DMS79 treated with DMSO at 0.1 percent for 48 hours (cell line): ENCODE measurements at places on chromosomes 4 and X.

DNA sequence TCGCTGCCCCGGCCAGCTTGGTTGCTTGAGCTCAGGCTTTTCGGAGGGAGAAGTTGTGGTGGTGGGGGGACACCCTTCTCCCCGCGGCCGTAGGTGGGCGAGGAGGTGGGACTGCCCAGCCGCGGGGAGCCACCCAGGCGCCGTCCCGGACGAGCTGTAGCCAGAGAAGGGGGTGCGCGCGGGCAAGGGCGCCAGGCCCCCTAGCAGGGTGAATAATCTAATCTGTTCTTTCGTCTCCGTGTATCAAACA, 3.1 kb downstream of the MID1IP1 start:
- DNase-seq, result no peak

- no peak for DNase-seq
These were observed 136.2 kb downstream of the ELOVL6 start for GRCh38 chr4:110062166-110062565.

DNA sequence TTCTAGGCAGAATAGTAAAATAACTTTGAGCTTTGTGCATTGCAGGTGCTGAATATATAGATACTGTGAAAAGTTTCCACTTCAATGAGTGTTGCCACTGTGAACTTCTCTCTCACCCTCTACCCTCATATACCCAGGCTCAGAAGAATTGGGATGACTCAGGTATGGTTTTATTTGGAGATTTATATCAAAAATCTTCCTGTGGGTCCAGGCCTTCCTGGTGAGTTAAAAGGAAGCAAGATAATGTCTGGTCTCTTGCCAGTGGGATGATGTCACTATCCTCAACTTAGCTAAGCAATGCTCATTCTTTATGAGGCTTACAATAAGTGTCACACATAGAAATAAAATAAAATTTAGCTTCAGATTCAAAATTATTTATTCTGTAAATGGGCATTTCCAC, 153.3 kb upstream of the TENT5D start:
- DNase-seq, result no peak

DNA sequence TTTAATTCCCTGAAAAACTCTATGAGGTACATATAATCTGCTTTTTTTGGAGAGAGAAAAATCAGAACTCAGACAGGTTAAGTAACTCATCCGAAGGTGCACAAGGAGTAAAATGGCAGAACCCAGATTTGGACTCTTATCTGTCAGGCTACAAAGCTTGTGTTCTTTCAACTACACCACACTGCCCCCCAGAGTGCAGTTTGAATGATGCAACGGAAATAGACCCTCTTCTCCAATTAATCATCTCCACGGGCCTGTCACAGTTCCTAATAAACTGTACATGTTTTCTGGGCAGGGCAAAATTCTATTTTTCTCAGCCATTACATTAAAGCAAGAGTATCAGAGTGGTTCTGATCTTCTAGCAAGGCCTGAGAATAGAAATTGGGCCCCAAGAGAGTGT, 35.3 kb upstream of the DCX start:
- DNase-seq, result no peak

DNA sequence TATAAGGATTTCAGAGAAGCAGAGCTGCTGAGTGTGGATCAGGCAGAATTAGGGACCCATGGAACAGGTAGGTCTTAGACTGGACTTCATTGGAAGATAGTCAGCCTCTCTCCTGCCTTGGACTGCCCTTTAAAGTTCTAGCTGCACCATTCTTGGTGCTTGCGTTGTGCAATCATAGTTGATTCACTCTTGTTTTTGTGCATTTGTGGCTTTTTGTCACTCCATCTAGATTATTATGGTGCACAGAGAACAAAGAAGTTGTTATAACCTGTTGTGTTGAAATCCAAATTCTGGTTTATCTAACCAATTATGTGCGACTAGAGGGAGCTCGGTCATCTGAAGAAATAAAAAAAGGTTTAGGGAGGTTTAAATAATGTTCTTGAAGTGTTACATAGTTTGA, 59.3 kb downstream of the JADE1 start:
- DNase-seq, result no peak

DNA sequence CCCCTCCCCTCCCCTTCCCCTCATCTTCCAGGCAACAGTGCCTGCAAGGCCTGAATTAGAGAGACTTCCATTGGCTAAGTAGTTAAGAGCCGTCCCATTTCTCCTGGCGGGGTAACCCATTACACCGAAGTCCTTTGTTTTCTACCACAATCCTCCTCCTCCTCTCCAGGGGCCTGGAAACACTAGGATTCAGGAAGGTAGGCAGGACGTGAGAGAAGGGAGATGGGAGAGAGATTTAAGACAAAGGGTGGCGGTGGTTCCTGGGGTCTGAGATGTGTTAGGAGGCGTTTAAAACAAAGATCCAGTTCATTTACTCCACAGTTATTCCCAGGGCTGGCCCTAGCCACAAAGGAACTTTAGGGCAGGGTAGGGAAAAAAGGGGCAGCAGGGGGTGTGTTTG, 28.0 kb downstream of the NYX start:
- DNase-seq, result no peak

DNA sequence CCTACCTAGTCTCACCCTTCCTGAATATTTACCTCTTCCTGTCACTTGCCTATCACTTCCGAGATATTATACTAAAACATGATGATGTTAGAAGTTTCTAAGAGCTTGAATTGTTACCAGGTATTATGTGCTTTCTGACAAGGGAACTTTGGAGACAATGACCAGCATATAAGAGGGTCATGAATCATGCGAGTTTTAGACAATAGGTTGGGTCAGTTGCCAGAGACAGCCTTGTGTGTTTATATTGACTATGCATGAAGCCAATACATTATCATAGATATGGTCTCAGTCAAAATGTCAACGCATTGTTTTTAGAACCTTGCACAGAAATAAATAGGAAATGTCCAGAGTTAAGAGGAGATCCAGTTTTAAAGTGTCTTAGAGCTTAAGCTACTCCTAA, 116.8 kb downstream of the KLHL4 start:
- no peak for DNase-seq

- no peak for DNase-seq
These were observed 53.1 kb downstream of the NDST3 start for GRCh38 chr4:118087366-118087765.

DNA sequence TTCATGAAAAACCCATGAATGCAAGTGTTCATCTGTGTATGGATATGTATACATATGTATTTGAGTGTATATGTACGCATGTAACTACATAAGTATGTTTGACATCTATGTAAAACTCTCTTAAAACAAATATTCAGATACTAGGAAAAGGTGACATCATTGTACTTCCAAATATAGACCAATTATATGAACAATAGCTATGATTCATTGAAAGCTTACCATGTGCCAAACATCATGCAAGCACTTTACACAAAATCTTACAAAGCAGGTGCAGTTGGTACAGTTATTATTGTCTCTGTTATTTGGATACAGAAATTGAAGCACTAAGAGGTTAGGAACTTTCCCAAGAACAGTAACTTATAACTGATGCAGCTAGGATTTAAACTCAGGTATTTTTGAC, 21.4 kb downstream of the MAGEB17 start:
- DNase-seq, result no peak

DNA sequence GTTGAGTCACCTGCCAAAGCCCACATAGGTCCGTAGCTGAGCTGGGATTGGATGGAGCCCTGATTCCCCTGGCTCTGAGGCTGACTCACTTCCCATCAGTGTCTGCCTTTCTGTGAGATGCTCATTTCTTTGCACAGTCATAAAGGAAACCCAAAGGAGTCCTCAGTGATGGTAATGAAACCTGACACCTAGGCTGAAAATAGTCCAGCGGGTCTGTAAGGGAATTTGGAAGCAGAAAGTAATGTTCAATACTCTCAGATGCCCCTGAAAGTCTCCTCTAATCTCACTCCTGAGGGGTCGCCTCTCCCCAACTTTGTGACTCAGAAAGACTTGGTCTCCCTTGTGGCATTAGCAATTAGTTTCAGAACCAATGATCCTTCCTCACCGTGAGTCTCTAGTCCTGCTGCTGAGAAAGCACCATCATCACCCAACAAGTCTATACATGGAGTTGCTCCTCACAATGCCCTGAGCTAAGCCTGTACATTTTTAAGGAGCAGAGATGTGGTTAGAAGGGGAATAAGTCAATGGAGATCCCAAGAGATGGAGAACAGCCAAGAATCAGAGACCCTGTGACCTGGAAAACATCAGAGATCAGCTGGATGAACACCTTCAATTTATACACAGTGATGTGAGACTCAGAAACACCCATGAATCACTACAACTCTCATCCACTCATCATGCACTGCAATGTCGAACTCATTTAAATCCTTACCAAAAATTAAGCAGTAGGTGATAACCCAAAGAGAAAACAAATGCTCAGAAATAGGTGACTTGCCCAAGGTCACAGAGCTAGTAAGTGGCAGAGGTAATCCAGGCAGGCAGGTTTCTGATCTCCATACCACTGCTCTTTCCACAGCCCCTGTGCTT, 219.0 kb upstream of the CPEB2 start:
- no peak for DNase-seq

DNA sequence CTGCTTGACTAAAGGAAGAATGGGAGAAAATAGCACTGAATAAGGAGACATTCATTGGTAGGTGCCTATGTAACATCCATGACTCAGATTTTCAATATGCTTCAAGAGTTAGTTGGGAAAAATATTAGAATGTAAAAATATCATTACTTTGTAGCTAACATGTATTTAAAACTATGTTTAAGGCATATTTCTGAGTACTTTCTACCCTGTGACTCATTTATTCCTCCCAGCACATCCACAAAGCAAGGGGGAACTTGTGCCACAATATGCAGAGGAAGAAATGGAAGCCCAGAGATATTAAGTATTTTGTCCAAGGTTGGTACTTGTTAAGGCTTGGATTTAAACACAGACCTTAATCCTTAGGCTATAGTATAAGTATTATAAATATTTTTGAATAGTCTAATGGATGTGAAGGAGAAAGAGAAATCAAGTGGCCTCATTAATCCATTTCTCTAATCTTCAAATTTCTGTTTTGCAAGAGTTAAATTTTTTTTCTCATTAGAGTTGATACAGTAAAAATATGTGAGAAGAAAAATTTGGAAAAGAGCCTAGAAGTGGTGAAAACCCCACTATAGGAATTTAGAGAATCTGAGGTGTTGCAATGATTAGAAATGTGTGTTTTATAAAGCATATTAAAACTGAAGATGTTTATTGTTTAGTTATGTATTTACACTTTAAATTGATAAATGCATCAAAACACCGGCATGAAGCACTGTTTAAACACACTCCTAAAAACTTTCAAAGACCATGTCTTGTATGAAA, 149.3 kb upstream of the GYPA start:
- DNase-seq, result no peak

DNA sequence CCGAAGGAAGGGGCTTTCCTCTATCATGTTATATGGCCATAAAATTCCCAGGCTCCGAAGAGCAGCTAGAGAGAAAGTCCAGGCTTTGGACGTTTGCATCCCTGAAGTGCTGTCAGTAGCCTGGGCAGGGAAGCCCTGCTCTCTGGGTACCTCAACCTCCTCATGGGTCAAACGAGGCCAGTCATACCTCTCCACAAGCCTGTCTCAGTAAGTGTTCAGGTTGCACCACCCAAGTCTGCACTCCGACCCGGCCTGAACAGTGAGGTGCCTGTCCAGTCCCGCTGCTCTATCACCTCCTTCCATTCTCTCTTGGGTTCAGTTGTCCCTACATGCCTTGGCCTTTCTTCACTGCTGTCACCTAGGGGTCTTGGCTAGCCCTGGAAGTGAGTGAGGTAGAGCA, 78.9 kb downstream of the STARD8 start:
- DNase-seq, result no peak

- no peak for DNase-seq
These were observed 63.5 kb upstream of the EMCN start for GRCh38 chr4:100581337-100581736.

- DNase-seq, result peak; percentile 66
These were observed 109.8 kb downstream of the MAPK10 start for GRCh38 chr4:86250006-86250405.

DNA sequence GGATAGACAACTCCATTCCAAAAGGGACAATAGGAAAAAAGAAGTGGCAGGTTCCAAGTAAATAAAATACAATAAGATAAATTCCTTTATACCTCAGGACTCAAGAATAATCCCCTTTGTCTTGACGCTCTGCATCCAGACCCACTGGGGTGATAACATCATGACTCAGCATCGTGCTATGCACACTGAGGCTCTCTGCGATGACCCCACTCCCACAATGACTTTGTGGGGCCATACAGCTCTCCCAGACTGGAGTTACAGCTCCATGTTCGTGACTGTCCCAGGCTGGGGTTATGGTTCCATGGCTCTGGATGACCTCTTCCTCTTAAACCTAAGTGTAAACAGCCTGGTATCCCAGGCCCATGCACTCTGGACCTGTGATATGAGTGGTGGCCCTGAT, 254.5 kb upstream of the ADGRL3 start:
- no peak for DNase-seq
